ENCODE measurements at places on chromosomes 13 and 19.

DNA sequence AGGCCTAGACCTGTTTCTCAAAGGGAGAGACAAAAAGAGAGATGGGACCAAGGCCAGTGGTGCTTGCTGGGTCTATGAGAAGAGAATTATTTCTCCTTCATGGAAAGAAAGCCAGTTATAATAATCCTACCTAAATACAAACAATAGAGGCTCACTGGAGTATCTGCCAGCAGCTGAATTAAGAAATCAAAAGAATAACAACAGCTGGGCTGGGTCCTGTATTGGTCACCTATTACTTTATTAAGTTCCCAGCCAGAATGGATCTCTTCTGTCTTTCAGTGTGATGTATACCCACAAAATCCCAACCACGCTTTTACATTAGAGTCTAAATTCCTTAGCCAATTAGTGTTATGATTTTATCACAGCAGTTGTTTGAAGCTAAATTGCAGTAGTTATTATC lies 297.8 kb upstream of the DACH1 start:
- H3K27ac ChIP-seq: no peak overlapping the region
- H3K27me3 ChIP-seq: no peaks in the 10 kb centered on the region
- DNase-seq: no peak
- no peak overlapping the region for H3K4me3 ChIP-seq
- no peaks in the 10 kb centered on the region for H3K36me3 ChIP-seq

DNA sequence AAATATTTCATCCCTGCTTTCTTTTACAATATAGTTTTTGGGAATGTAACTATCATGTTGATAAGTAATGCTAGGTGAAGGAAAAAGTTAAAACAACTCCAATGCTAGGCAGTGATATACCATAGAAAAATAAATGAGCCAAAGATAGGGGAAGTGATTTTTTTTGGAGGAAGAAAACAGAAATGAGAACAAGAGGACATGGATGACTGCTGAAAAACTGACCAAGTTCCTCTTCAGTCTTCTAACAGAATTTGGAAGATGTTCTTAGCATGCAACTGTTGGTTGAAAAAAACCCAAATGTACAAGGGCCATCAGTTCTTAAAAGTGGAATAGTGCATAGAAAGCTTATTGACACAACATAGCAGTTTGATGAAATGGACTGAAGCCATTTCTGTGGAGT lies 262.5 kb upstream of the STARD13 start:
- H3K4me1 ChIP-seq: peaks cover 16% of the 10 kb centered on the region
- no peaks in the 10 kb centered on the region for H3K36me3 ChIP-seq
- no peak for DNase-seq
- H3K4me3 ChIP-seq: no peak overlapping the region
- no peaks in the 10 kb centered on the region for H3K27me3 ChIP-seq

- no peak overlapping the region for H3K4me3 ChIP-seq
- peak; percentile 80 for DNase-seq
- H3K4me1 ChIP-seq: peaks cover 65% of the 10 kb centered on the region
- no peaks in the 10 kb centered on the region for H3K27me3 ChIP-seq
- H3K36me3 ChIP-seq: peaks cover 6% of the 10 kb centered on the region
Observed at GRCh38 chr19:1211494-1212234, 6.1 kb downstream of the STK11 start.

- H3K36me3 ChIP-seq: peaks cover 28% of the 10 kb centered on the region
- no peaks in the 10 kb centered on the region for H3K4me1 ChIP-seq
- no peak for DNase-seq
- H3K27ac ChIP-seq: no peak overlapping the region
- H3K4me3 ChIP-seq: no peak overlapping the region
Observed at GRCh38 chr13:113956571-113956970, 17.3 kb downstream of the C13orf46 start.

- no peaks in the 10 kb centered on the region for H3K27me3 ChIP-seq
- peaks cover 26% of the 10 kb centered on the region for H3K4me1 ChIP-seq
- peaks cover 6% of the 10 kb centered on the region for H3K36me3 ChIP-seq
- no peak for DNase-seq
Observed at GRCh38 chr19:38975861-38976271, 324 bp upstream of the FBXO17 start.

DNA sequence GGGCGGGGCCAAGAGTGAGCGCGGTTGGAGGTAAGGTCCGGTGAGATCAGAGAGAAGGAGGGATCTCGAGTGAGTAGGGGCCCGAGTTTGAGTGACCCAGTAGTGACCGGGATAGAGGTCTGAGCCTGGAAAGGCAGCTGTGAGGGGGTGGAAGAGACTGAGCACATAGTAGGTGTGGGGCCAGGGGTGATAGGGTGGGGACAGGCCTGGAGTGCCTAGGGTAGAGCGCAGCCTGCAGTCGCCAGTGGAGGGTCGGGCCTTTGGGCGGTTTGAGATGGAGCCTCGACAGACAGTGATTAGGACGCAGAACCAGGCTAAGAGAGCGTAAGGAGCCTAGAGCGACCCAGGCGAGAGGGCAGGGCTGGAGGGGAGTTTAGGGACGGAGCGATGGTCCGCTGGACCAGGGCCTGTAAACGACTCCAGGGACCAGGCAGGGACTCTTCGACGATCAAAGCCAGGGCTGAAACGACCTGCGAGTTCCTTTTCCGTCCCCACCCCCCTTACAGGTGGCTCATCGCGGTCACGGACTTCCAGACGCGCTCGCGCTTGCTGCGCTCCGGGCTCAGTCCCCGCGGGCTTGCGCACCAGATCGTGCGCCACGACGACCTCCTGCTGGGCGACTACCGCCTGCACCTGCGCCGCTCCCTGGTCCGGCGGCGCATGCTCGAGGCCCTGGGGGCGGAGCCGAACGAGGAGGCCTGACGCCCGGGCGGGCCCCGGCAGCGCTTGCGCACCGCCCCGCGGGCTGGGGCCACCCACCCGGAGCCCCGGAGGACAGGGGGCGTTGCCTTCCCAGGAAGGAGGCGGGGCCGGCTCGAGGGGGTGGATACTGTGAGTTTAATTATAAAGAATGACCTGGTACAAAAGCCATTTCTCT lies 9.4 kb downstream of the C19orf81 start:
- H3K4me1 ChIP-seq: peaks cover 13% of the 10 kb centered on the region
- peak overlapping the region; percentile 71 for H3K27ac ChIP-seq
- no peak for DNase-seq

DNA sequence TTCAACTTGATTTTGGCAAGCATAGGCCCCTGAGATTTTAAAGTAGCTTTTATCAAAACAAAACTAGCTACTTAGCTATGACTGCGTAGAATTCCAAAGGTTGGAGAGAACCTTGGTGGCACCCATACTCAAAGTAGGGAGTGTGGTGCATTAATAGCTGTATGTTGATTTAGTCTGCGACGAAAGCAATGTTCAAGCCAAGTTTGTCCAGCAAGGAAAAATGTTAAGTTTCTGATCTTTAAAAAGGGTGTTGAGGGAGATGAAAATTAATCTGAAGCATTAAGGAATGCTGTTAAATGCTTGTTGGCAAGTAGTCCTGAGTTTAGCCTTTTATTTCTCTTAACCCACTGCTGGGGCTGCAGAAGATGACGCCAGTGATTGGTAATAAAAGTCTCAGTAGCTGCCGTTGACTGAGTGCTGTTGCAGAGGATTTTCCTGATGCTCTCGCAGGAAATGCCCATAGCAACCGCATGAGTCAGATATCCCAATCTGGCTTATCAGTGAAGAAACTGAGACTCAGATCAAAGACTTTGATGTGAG lies 75.9 kb upstream of the RNF113B start:
- peak overlapping the region; percentile 87 for H3K27ac ChIP-seq
- H3K4me1 ChIP-seq: peaks cover 61% of the 10 kb centered on the region
- DNase-seq: no peak
- peaks cover 8% of the 10 kb centered on the region for H3K36me3 ChIP-seq

- no peaks in the 10 kb centered on the region for H3K36me3 ChIP-seq
- H3K27ac ChIP-seq: no peak overlapping the region
- DNase-seq: no peak
- no peaks in the 10 kb centered on the region for H3K4me1 ChIP-seq
Observed at GRCh38 chr13:85651440-85651839, 147.8 kb downstream of the SLITRK6 start.

DNA sequence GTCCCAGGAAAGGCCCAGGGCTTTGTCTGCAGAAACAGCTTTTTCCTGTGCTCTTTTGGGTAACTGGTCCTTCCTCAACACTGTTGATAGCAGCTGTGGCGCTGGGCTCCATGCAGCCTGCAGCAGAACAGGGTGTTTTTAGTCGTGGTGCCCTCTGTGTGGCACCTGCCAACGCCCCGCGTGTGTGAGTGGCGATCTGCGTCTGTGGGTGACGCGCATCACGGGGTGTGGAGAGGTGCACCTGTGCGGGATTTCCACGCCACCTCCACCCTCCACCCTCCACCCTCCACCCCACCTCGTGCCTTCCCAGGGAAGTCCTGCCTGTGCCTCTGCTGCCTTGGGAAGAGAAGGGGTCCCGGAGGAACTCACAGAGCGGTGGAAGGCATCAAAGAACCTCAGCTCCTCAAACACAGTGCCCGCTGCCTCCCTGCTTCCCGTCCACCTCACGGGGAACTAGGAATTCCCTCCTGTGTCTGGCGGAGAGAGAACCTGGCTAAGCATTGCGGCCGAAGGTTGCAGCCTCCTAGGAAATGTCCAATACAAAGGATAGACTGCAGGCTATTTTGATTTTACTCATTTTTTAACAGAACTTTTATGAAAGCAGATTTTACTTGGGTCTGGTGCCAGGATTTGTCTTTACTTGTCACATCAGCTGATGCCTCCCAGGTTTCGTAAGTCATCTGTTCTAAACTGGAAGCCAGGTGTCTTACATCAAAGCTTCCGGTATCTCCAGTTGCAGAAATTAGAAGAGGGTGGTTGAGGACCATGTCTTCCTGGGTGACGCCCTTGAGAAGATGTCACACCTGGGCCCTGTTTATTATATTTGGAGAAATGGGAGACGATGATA lies 84.0 kb downstream of the ATP11A start:
- no peaks in the 10 kb centered on the region for H3K4me1 ChIP-seq
- peaks cover 2% of the 10 kb centered on the region for H3K36me3 ChIP-seq
- no peak overlapping the region for H3K27ac ChIP-seq
- H3K27me3 ChIP-seq: no peaks in the 10 kb centered on the region
- H3K4me3 ChIP-seq: no peak overlapping the region

DNA sequence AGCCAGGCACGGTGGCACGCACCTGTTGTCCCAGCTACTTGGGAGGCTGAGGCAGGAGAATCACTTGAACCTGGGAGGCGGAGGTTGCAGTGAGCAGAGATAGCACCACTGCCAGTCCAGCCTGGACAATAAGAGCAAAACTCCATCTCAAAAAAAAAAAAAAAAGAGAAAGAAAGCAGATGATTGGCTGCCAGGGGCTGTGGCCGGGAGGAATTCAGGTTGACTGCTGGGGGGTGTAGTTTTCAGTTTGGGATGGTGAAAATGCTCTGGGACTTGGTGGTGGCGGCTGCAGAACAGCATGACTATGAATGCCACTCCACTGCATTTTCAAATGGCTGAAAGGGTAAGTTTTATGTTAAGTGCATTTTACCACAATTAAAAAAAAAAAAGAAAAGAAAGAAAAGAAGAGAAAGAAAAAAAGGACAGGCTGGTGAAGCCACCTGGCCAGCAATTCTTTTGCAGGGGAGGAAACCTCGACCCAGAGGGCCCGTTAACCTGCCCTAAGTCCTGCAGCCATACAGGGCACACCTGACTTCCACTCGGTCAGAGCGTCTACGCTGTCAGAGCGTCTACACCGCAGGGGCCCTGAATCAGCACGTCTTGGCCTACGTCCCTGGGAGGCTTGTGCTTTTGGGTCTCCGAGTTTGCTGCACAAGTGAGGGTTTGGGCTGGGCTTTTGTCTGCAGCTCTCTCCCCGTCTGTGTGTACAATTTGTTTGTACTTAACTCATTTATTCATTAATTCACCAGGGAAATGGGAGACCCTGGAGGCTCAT lies 3.6 kb downstream of the ISOC2 start:
- DNase-seq: no peak
- H3K4me3 ChIP-seq: no peak overlapping the region
- peaks cover 6% of the 10 kb centered on the region for H3K27me3 ChIP-seq
- H3K27ac ChIP-seq: no peak overlapping the region

GRCh38 chr19:19749117-19749907 lies 16.4 kb upstream of the ZNF14 start:
- H3K4me3 ChIP-seq: no peak overlapping the region
- no peak for DNase-seq
- no peaks in the 10 kb centered on the region for H3K36me3 ChIP-seq
- no peaks in the 10 kb centered on the region for H3K4me1 ChIP-seq
- H3K27me3 ChIP-seq: no peaks in the 10 kb centered on the region

- no peak overlapping the region for H3K4me3 ChIP-seq
- H3K4me1 ChIP-seq: no peaks in the 10 kb centered on the region
- H3K27ac ChIP-seq: no peak overlapping the region
- no peaks in the 10 kb centered on the region for H3K36me3 ChIP-seq
Observed at GRCh38 chr19:47885067-47885463, 1.1 kb downstream of the SULT2A1 start.

DNA sequence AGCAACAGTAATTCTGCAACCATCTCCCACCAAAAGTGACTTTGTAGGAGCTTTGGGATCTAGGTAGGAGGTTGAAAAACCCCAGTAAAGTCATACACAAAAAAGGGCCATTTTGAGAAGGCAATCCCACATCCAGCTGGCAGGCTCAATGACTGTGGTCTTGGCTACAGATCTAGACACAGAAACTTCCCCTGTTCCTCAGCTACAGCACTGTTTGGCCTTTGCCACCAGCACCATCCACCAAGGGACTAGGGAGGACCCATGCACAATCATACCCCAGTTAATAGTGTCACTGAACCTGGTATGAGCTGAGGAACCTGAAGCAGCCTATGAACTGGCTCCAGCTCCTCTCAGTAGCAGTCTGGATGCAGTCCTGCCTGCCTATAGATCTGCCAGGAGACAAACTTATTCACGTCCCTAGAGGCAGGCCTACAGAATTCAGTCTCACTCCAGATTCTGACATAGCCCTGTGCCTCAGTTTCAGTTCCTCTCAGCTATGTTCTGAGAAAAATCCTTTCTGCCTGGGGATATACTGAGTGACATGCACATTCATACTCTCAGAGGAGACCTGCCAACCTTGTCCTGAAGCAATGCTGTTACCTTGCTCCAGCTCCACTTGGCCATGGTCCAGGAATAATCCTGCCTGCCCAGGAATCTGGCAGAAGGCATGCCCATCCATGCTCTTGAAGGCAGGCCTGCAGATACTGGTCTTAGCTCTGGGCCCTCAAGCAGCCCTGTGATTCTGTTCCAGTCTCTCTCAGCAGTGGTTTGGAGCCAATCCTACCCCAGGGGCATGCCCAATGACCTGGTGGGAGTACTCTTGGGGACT lies 2048.3 kb upstream of the PCDH20 start:
- H3K27me3 ChIP-seq: no peaks in the 10 kb centered on the region
- DNase-seq: no peak
- H3K27ac ChIP-seq: no peak overlapping the region
- H3K4me3 ChIP-seq: no peak overlapping the region
- H3K36me3 ChIP-seq: peaks cover 6% of the 10 kb centered on the region

GRCh38 chr19:15197942-15198341 lies 2.9 kb downstream of the NOTCH3 start:
- no peaks in the 10 kb centered on the region for H3K27me3 ChIP-seq
- peaks cover 35% of the 10 kb centered on the region for H3K4me1 ChIP-seq
- DNase-seq: no peak
- H3K27ac ChIP-seq: peak overlapping the region; percentile 21

All from osteocyte (in vitro differentiated cells).